ENCODE measurements at places on chromosomes 1 and 21.

- no peak for DNase-seq
Observed at GRCh38 chr1:47777322-47777721, 219.9 kb downstream of the TRABD2B start.

DNA sequence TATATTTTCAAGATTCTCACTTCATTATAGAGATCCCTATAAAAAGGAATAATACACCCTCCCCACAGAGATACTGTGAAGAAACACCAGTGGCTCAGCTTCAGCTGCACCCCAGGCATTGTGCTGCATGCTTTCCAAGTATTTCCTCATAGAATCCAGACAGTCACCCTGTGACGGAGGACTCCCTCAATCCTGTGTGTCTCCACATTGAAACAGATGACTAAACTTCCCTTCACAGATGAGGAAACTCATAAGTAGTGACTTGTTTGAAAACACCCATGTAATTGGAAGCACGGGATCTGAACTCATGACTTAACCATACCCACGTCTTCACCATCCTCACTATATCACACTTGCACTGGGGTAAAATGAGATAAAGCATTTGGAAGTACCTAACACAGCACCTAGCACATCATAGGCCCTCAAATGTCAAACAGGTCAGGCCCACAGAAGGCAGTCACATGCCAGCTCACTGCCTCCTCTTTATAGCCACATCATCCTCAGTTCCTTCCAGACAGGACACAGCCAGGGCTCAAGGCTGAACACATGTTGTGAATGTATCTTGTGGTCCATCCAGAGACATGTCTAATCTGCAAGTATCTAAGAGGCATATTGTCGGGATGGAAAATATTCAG, 55.2 kb downstream of the GPR161 start:
- no peak for DNase-seq

DNA sequence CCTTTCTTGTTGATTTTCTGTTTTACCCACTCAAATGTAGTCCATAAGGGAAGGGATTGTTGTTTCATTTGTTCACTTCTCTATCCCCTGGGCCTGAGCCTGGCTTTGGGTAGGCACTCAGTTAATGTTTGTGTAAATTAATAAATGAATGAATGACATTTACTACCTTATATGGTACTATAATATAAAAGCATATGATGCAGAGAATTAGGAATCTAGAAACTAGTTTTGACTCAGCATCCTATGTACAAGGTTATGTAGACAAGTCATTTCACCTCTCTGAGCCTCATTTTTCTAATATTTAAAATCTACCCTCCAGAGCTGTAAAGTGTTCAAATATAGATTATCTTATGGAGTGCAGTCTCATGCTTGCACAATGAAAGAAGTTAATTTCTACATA, 68.9 kb upstream of the S1PR1 start:
- peak; percentile 72 for DNase-seq

DNA sequence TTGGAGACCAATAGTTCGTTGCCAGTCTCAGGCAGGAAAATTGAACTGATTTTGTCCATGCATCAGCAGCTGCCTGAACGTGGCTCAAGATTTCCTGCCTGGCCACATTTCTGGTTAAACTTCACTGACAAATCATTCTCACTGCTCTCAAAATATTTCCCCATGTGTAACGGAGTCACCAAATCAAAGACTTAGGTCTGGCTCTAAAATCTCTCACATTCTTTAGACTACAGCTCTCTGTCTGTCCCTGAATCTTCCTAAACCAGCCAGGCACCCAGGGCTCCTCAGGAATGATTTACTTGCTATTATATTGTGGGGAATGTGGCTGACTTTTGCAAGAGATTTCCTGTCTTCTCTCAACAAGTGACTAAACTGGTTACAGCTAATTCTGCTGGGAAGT, 49.2 kb upstream of the GJA8 start:
- no peak for DNase-seq

- DNase-seq: no peak
Observed at GRCh38 chr1:212074313-212074712, 38.8 kb downstream of the DTL start.

GRCh38 chr1:3193811-3194210, 124.8 kb downstream of the PRDM16 start:
- DNase-seq: no peak

- DNase-seq: no peak
Observed at GRCh38 chr21:27421654-27422053, 454.8 kb upstream of the ADAMTS5 start.

DNA sequence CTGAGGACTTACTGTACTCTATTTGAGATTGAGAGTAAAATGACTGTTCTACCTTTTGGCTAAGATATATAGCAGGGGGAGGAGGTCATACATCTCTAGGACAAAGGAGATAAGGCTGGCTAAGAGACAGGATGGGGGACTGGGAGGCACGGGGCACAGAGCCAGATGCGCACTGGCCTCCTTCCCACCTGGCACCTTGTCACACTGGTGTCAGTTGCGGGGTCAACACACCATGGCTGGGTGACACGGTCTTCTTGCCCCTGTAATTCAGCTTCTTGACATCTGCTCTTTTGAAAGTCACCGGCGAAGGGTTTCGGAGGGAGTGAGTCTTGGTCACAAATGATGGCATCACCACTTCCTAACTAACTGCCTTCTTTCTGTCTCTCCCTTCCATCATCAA, 177.3 kb downstream of the ZSCAN20 start:
- DNase-seq: no peak

GRCh38 chr1:221711063-221711577, 30.8 kb downstream of the DUSP10 start:
- DNase-seq: no peak

DNA sequence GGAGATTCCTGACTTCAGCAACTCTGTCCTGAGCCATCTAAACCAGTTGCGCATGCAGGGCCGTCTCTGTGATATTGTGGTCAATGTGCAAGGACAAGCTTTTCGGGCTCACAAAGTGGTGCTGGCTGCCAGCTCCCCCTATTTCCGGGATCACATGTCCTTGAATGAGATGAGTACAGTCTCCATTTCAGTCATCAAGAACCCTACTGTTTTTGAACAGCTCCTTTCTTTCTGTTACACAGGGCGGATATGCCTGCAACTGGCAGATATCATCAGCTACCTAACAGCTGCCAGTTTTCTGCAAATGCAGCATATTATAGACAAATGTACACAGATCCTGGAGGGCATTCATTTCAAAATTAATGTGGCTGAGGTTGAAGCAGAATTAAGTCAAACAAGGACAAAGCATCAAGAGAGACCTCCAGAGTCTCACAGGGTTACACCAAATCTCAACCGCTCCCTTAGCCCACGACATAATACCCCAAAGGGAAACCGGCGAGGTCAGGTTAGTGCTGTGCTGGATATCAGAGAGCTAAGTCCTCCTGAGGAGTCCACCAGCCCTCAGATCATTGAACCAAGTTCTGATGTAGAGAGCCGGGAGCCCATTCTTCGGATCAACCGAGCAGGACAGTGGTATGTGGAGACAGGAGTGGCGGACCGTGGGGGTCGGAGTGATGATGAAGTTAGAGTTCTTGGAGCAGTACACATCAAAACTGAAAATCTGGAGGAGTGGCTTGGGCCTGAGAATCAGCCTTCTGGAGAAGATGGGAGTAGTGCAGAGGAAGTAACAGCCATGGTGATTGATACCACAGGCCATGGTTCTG, 2.3 kb downstream of the ZBTB37 start:
- DNase-seq: peak; percentile 88

DNA sequence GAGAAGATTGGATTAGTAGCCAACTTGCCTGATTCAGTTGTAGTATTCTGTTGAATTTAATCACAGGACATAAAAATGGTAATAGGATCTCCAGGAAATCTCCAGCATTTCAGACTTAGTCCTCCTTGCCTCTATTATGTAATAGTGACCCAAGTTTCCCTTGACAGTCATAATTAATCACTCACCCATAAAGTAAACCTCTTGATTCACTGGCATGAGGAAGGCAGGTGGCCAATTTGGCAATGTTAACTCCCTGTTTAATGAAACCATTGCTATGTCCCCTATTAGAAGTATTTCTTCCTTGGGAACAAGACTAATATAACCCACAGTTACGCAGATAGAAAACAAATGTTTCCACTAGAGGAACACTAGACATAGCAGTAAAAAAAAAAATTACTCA, 604.8 kb upstream of the CXADR start:
- no peak for DNase-seq

DNA sequence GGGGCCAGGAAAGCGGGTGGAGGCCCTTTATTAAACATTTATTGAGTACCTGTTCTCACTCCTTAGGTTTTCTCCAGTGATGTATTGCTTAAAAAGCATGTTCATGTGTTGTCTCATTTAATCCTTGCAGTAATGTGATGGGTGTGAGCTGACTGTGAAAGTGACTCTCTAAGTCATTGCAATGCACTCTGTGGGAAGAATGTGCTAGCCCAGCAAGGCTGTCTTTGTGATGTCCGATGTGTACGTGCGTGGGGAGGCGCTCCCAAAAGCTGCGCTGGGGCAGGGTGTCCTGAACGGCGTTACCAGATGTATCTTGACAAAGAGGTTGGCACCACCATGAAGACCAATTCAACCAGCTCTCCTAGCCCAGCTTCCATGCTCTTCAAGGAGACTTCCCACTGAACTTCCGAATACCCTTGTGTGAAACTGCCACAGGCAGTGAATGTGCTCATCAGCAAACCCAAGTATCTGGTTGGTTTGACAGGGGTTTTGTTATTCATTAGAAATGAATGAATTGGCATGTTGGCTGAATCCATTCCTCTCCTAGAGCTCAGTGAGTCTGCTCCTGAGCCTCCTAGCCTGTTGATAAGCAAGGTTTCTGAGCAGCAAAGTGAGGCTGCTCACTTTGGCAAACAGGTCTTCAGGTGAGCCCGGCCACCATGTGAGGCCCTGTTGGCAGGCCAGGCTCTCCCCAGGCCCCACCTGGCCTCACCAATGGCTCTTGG, 28.0 kb downstream of the NUAK2 start:
- no peak for DNase-seq

DNA sequence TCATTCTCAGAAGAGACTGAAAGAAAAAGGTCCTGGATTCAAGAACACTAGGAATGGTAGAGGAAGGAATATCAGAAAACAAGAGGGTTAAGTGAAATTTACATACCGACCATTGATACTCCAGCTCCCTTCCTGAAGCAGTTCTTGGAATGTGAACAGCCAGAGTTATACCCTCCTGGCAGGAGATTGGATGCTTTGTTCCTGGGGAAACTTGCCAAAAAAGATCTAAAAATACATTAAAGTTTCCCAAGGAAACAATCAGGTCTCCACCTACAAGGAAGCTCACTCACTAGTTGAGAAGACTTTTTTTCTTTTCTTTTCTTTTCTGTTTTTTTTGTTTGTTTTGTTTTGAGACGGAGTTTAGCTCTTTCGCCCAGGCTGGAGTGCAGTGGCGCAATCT, 91.1 kb downstream of the HLX start:
- no peak for DNase-seq

DNA sequence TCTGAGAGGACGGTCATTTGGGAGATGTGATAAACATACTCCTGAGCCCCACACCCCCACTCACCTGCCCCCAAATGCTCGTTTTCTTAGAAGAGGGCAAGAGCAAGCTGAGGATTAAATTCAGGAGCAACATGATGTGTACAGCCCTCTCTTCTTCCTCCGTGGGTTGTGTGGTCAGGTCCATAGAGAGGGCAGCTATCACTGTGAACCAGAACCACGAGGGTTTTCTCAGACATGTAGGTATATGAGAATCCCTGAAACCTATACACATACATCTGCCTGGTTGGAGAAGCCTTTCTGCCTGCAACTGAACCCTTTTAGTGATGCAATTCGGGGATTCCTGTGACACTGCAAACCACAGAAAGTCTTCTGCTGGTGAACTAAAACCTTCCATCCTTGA, 38.9 kb downstream of the PGM1 start:
- DNase-seq: no peak

DNA sequence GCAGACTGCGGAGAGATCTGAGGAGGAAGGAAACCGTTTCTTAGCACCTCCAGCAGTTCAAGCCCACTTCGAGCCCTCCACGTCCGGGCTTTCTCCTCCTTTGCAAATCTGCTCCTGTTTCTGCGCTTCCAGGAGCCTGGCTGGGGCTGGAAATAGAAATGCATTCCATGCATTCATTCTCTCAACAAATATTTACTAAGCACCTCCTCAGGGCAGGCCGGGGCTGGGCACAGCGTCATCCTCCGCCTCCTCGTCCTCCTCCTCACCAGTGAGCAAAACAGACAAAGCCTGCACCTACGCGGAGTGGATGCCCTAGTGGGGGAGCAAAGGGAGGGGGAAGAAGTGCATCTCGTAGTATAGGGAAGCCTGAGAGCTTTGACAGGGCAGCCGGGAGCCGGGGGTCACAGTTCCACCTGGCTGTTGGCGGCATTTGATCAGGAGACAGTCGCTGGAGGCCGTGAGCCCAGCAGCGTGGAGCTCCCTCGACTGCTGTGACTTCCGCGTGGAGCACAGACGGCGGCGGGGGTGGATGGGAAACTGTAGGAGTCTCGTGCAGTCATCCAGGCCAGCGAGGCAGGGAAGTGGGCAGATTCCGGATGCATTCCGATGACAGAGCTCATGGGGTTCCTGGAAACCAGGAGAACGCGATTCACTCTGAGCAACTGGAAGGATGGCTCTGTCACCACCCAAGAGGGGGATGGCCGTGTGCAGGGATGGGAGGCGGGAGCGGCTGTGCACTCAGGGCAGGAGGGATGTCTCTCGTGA, 93.5 kb downstream of the SIK1 start:
- DNase-seq: no peak

GRCh38 chr1:154502066-154502743, at the start of the genes SHE and TDRD10:
Gene SHE (minus strand): TSS chr1:154502412. CDS start chr1:154502026, 386 bp downstream.
Gene TDRD10 (plus strand): TSS chr1:154502219. CDS start chr1:154506904, 4,685 bp downstream.
- no peak for DNase-seq

- no peak for DNase-seq
Observed at GRCh38 chr1:6724517-6725141, 23.0 kb upstream of the DNAJC11 start.

- no peak for DNase-seq
Observed at GRCh38 chr1:232422898-232423297, 207.0 kb downstream of the SIPA1L2 start.

DNA sequence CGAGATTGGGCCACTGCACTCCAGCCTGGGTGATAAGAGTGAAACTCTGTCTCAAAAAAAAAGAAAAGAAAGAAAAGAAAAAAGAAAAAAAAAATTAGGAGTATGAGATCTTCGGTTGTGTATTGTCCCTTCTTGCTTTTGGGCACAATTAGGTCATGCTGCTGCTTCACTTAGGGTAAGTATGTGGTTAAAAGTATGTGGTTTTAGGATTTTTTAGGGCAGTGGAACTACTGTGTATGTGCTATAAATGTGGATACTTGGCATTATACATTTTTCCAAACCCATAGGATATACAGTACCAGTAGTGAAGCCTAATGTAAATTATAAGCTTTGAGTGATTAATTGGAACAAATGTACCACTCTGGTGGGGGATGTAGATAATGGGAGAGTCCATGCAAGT, 31.2 kb downstream of the VANGL2 start:
- DNase-seq: no peak

- no peak for DNase-seq
Observed at GRCh38 chr1:56374026-56374974, 205.1 kb downstream of the PLPP3 start.

DNA sequence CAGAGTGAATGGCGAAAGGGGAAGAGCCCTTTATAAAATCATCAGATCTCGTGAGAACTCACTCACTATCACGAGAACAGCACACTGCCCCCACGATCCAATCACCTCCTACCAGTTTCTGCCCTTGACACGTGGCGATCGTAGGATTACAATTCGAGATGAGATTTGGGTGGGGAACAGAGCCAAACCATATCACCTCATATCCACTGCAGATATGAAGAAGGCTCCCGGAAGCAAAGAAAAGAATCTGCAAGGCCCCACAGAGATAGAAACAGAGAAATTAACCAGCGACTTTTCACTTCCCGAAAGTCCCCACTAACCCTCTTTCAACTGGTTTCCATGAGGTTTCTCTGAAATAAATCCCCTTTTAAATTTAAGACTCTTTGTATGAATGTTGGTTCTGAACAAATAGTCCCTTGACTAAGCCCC, 86.2 kb upstream of the IRF2BP2 start:
- no peak for DNase-seq
